ENCODE measurements at places on chromosomes 16 and 17.

- no peak for DNase-seq
Observed at GRCh38 chr17:38636054-38636453, 30.3 kb upstream of the SRCIN1 start.

DNA sequence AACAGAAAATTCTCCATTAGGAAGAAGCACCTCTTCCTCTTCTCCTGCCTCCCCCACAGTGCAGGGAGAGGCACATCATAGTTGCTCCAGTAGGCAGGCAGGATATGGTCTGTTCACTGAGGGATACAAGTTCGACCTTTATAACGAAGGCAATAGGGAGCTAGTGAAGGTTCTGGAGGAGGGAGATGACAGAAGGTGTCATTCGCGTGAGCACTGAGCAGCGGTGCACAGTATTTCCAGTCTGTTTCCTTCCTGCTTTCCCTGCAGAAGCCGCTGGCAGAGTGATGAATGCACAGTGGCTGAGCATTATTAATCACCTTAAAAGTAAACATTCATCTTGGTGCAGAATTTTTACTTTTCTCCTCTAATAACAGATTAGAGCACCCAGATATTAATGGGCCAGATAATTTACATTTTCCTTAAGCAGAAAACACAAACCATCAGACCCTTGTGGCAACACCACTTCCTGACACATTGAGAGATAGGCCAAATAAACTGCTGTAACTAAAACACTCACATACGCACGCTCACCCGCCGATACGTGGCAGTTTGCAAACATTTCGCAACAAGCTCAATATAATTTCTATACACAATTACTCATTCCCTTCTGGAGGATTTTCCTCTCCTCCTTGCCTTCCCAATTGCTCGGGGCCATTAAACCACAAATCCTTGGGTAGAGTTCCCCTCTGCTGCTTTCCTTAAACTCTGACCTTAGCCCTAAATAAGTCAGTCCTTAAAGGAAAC is 69.5 kb downstream of the AIPL1 start:
- no peak for DNase-seq

DNA sequence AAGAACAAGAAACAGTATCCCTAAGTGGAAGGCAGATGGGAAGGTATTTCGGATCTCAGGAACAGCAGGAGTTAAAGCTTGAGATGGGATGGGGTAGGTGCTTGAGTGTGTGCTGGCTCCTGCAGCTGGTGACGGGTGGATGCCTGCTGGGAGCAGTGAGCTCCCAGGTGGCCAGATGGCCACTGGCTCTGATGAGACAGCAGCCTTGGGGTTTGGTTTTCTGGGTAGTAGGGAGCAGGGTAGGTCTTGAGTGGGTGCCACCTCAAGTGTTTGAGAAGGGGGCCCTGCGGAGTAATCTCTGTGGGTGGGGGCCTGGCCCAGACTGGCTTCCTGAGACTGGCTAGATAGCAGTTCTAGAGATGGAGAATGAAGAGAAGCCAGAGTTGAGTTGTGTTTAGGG is 10.3 kb downstream of the EPN2 start:
- DNase-seq: no peak

GRCh38 chr17:2928294-2928890 is 132.2 kb downstream of the RAP1GAP2 start:
- DNase-seq: no peak

GRCh38 chr16:77211880-77212740 is 12.9 kb downstream of the SYCE1L start:
- peak; percentile 67 for DNase-seq

DNA sequence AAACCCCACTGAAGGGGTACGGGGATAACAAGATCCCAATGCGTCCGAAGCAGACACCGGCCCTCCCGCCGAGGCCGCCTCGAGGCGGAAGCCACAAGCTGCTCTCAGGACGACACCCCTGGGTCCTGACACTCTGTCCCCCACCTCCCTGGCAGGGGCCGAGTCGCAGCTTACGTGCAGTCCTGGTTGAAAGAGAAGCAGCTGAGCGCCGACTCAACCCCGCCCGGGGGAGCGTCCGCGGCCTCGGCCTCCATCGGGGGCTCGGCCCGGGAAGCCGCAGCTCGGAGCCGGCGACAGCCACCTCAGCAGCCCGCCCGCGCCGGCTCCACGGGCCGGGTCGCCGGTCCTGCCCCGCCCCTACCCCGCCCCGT is at the start of gene WIPI1:
WIPI1 (minus strand) TSS at position 329 of the 371 bp plus-strand sequence; CDS start at position 254, 75 bp downstream.
- DNase-seq: no peak

DNA sequence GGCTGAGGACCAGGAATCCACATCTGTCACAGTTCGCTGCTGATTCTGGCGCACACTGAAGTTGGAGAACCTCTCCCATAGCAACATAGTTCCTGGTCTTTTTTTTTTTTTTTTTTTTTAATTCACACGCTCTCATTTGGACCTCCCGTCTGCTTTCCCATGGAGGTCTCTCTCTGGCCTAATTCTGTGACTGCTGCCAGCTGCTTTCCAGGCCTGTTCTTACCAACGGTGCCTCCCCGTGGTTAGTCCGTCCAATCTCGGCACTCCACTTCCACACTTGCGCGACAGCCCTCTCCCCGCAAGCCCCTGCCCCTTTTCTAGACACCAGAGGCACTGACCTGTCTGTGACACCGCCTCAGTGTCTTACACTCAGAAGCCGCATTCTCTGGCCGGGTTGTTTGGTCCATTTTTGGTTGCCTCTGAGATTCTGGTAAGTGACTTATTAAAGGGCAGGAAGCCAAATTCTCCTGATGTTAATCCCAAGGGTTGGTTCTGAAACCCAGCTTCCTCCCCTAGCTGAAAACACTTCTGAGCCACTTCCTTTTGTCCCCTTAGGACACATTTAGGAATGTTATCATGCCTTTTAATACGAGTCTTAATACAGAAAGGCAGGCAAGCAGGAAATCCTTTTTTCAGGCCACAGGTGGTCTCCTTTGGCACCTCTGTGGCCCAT is 1.1 kb upstream of the AKTIP start:
- DNase-seq: no peak

GRCh38 chr17:14042411-14042810 is 26.9 kb upstream of the COX10 start:
- DNase-seq: no peak

Measured in urothelium cell line (cell line).